ENCODE measurements at places on chromosomes 5 and 9. TPM values are rescaled to one million over a fixed set of nuclear protein-coding genes. Genes with fewer than 3 reads are reported as not detected.

GRCh38 chr5:141338538-141339306 is at the start of gene PCDHGA2:
TSS of gene PCDHGA2 (plus strand) at chr5:141338760.
- no peak for DNase-seq

DNA sequence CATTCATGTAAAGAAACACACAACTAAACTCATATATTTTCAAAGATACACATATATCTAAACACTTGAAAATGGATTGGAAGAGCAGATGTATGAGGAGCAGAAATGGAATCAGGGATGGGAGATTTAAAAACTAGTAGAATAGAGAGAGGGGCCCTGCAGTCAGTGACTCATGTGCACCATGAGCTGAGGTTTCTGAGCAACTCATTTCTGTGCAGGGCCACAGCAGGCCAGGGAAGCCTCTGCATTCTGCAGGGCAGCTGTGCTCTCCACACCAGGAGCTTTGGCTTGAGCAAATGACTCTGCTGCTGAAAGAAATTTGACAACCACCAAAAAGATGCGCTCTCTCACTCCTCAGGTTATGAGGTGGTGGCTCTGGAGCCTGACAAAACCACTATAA is 27.1 kb downstream of the LHX6 start:
- no peak for DNase-seq

DNA sequence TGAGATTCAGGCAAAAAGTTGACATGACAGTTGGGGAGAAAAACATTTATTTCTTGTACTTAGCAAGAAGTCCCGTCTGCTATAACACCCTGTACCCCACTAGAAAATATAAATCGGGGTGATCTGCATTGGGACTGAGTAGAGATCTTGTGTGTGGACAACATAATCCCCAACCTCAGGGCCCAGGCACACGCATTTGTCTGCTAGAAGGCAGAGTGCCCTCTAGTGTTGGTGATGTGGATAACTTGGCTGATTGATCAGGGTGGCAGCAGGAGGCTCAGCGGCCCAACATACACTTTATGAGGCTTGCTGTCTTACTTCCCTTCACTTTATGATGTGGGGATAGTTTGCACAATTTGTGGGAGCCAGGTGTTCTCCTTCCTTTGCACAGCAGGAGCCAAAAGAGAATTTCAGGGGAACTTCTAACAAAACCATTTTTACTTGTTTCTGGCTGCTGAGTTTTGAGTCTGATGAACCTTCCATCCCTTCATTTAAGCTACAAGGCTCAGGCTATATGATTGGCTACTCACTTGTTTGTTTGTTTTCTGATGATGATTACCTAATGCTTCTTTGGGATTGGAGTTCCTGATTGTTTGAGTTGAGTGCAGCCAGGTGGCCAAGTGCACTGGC is 263.2 kb downstream of the DMAC1 start:
- DNase-seq = peak; percentile 67

GRCh38 chr5:154977409-154977808 is 36.1 kb upstream of the KIF4B start:
- no peak for DNase-seq

DNA sequence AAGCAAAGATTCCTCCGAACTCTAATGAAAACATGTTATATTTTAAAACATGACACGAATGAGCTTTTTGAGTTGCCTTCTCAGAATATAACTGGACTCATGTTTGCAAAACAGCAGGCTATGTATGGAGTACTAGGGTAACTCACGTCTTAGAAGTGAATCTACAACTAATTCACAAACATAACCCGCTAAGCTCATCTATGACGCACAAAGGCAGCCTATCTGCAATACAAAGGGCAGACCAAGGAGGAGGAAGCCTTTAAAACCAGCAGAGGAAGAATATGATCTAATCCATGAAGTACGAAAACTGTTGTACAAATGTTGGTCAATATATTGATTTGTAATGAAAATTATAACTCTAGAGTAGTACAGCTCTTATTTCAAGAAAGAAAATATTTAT is 67.0 kb downstream of the CETN3 start:
- DNase-seq = no peak

DNA sequence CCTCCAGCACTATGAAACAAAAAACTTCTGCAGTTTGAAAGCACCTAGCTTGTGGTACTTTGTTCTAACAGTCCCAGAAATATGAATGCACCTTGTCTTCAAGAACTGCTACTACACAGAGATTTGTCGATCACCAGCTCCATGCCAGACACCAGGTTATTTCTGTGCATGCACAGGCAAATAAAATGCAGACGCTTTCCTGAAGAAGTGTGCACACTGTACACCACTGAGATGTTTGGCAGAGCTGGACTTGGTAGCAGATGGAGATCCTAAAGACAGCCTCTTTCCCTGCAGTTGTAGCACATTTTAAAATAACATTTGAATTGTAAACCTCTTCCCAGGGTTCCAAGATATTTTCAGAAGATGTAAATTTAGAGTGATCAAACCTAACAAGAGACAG is 730.0 kb downstream of the MTRR start:
- no peak for DNase-seq

GRCh38 chr5:173673295-173674101 is 57.0 kb upstream of the BOD1 start:
- no peak for DNase-seq

- DNase-seq = no peak
These were observed 75.7 kb upstream of the FBN2 start for GRCh38 chr5:128613766-128614165.

DNA sequence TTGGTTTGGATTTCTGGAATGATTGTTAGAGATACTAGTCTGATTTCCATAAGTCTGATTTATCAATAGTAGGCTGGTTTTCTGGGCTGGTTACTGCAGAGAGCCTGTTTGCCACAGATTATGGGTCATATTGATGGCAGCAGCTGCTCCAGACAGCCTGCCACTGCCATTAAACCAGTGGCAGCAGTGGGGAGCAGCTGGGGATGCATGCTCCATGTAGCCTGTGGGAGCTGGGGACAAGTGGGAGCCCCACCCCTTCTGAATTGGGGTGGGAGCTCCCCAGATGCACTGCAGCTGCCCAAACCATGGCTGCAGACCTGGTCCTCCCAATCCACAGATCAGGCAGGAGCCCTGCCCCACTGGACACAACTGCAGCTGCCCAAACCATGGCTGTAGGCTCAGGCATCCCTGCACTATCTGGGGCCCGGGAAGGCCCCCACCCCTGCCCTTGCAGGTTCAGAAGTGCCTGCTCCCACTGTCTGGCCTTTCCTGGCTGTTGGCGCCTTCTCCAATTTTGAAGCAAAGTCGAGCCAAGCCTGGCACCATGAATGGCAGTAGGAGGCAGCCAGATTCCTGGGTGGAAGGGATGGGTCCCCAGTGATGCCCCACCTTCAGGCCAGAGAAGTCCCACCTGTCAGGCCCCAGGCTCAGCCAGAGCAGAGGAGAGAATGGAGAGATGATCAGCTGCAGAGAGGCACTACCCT is 402.9 kb upstream of the TYRP1 start:
- no peak for DNase-seq

GRCh38 chr5:140432212-140432611 is 30.6 kb downstream of the ANKHD1 start:
- no peak for DNase-seq

DNA sequence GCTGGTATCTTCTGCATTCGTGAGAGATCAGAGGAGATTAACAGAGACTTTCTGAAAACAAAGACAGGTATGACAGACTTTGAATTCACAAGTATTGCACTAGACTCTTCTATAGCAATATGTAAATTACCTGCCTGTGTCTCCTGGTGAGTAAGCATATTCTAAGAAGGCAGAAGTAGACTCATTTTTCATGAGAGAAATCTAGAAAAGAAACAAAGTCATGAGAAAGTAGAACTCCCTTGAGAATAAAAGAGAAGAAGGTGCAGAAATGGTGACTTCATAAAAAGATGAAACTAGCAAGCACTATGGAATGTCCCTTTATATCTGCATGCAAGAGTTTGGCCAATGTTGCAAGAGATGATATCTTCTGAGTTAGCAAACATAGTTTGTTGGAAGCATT is 419.8 kb downstream of the DMRT2 start:
- DNase-seq = no peak

- no peak for DNase-seq
These were observed 13.4 kb downstream of the NFIB start for GRCh38 chr9:14300588-14300987.

DNA sequence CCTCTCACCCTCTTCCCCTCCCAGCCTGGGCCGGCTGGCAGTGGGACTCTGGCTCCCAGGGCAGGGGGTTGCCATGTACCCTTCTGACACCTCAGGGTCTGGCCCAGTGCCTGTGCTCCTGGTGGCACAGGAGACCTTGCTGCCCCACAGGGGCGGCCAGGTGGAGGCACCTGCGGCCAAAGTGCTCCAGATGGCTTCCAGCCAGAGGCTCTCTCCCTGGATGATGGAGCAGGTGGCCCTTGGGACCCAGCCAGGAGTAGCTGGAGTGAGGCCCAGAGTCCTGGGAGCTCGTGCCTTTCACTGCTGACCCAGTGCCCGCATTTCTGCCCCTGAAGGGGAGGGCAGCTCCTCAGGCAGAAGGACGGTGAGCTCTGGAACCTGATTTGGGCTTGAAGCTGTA is 87.3 kb downstream of the NTNG2 start:
- no peak for DNase-seq

GRCh38 chr9:126116351-126117157 is 210.1 kb upstream of the MVB12B start:
- peak; percentile 3 for DNase-seq

DNA sequence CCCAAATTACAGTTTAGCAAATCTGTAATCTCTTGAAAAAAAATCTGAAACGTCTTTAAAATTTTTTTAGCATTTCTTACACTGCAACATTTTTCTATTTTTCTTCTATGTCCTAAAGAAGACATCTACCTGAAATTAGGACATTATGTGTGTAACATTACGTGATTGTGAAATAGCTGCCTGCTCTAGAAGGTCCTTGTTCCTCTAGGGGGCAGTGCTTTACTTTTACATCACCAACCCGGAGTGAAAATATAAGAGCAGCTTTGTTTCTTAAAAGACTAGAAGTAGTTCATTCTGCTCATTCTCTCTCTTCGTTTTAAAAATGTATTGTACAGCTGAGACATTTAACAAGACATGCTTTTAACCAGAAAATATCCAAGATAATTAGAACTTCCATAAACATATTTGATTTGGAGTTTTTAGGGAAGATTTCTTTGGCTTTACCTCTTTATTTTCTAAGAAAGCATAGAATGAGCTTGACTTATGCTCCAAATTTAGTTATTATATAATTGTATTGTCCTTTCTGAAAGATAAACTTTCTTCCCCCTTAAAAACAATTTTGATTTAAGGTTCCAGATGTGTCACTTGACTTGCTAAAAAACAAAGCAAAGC is 48.1 kb upstream of the RIOK2 start:
- peak; percentile 54 for DNase-seq

DNA sequence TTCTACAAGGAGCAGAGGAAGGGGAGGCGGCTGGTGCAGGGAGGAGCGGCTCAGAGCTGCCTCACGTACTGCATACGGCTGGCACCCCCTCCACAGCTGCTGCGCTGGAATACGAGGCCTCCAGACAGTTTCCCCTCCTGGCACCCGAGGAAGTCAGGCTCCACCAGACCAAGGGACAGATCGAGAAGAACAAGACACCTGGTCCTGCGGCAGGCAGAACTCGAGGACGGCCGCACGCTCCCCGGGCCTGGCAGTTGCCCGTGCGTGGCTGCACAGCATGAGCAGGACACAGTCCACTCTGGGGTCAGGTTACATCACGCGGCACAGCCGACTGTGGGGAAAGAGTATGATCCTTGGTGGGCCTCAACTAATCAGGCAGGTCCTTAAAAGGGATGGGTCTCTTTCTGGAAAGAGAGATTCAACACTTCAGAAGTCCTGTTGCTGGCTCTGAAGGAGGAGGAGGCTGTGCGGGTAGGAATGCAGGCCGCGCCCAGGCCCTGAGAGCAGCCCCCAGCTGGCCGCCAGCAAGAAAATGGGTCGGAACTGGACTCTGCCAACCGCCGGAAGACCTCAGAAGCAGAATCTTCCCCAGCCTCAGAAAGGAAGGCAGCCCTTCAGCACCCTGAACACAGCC is 11.6 kb downstream of the UBAC1 start:
- DNase-seq = no peak

GRCh38 chr5:10719965-10720364 is 41.1 kb downstream of the DAP start:
- DNase-seq = no peak

- no peak for DNase-seq
These were observed 6.2 kb upstream of the ERGIC1 start for GRCh38 chr5:172827841-172828240.

- no peak for DNase-seq
These were observed 39.9 kb upstream of the EEIG1 start for GRCh38 chr9:128020692-128021091.

GRCh38 chr5:39757131-39757530 is 332.4 kb upstream of the DAB2 start:
- no peak for DNase-seq

DNA sequence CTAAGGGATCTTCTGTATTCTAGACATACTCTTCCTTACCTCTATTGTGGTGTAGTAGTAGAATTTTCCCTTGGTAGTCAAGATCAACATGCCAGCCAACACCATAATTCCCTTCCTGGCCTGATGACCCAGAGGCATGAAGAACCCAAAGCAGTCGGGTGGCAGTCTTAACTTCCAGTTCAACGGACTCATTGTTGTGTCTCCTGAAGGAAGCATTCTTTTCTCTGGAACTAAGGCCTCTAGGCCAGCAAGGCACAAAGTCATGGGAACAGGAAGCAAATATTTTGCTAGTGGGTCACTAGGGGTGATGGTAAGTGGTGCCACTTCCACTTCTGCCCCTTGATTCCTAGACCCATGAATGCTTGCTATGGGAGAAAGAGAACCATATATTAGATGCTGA is 55.2 kb upstream of the DAPK1 start:
- no peak for DNase-seq

GRCh38 chr5:173869316-173869715 is 18.8 kb upstream of the CPEB4 start:
- DNase-seq = no peak

GRCh38 chr5:136754216-136754615 is 388.9 kb upstream of the TRPC7 start:
- DNase-seq = no peak

DNA sequence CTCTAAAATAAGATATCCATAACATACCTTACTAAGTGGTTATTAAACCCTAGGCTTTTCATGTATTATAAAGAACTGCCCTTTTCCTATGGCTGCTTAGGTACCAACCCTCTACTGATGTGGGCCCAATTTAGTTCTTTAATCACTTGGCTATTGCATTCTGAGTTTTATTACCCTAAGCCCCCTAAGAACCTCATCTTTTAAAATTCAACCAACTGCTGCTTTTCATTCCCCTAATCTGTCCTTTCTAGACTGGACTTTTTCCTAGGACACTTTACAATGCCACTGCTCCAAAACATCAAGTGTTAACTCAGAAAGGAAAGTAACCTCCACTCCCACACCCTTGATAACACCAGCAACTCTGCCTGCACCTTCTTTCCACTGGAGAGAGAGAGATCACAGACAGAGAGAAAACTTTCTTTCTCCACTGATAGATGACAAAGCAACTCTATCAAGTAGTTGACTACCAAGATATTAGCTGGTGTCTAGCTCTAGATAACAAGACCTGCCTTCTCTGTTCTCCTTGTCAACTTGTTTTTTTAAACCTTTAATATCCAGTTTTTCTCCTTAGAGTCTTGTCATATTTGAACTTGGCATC is 27.3 kb downstream of the ELL2 start:
- DNase-seq = no peak

GRCh38 chr9:114691046-114691955 is 9.3 kb upstream of the TEX48 start:
- DNase-seq = peak; percentile 91

Gene OR5C1
- not detected for total RNA-seq

Gene ST8SIA4
- 37.5 TPM for total RNA-seq

Gene GHR
- not detected for total RNA-seq

Gene BARX1
- not detected for total RNA-seq

Gene GDA
- not detected for total RNA-seq

Gene KIF20A
- 72.0 TPM for total RNA-seq
